AML-193 (cell line): ENCODE measurements at places on chromosomes 11 and 22.

DNA sequence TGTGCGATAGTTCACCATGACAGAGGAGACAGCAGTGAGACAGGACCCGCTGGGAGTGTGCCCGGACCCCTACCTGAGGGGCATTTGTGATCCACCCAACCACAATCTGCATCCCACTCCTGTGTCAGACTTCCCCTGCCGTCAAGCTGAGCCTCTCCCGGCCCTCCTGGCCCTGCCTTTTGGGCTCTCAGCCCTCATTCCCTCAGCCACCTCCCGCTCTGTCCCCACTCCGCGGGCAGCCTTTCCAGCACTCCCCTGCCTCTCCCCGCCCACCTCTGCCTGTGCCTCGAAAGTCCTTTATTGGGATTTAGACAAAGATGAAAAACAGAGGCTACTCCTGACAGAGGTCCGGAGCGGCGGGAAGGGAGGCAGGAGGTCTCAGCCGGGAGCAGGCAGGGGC is 4.2 kb downstream of the NFAM1 start:
- DNase-seq = no peak

DNA sequence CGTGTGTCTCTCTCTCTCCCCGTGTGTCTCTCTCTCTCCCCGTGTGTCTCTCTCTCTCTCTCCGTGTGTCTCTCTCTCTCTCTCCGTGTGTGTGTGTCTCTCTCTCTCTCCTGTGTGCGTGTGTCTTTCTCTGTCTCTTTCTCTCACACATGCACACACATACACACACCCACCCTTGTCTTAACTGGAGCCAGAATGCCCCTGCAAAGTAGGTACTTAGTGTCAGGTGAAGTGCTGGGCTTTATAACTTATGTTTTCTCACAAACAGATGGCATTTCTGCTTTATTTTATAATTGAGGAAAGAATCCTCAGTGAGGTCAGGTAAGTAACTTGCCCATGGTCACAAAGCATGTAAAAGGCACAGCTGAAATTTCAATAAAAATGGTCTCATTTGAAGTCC is 106.0 kb downstream of the CSNK2A3 start:
- no peak for DNase-seq

- DNase-seq = no peak
Observed at GRCh38 chr11:120746836-120747609, 235.5 kb downstream of the GRIK4 start.

GRCh38 chr11:10564696-10565318 is 3.7 kb downstream of the LYVE1 start:
- peak; percentile 32 for DNase-seq

- no peak for DNase-seq
Observed at GRCh38 chr11:2165571-2165970, 4.6 kb upstream of the INS start.

DNA sequence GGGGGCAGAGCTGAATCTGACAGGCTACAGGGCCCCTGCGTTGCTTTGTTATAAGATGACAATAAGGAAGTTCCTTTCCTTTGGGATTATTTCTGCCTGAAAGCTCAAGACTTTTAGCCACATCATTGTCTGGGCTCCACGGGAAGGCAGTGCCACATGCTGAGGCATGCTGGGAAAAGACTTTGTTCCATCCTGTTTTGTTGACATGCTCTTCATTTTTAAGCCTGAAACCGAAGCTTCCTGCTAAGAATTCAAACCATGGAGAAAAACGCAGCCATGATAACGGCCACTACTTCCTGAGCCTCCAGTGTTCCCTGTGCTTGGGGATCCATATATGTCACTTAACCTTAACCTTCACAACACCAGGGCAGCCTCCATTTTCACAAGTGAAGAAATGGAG is 5.5 kb upstream of the TCF20 start:
- no peak for DNase-seq

- no peak for DNase-seq
Observed at GRCh38 chr11:68617925-68618809, 66.2 kb upstream of the GAL start.

- DNase-seq = no peak
Observed at GRCh38 chr11:81987829-81988472, 745.7 kb downstream of the FAM181B start.

DNA sequence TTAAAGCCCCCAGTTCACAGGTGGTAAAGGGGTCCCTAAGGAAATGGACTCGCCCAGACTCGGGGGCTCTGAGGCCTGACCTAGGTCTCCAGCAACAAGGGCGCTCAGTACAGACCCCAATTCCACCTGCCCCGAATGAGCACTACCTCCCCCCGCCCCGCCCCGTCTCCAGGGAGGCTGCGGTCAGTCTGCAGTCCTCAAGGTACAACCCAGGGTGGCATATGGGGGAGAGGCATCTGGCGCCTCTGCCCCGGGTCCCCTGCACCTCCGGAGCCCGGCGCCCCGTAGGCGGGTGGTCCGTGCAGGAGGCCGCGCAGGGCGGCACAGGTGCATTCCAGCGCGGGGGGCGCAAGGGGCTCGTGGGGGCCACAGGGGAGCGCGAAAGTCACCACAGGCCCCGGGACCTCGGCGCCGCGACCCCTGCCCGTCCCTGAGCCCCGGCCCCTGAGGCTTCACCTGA is 361 bp downstream of the CTSD start:
- no peak for DNase-seq

- no peak for DNase-seq
Observed at GRCh38 chr11:112760396-112761059, 200.7 kb upstream of the NCAM1 start.

DNA sequence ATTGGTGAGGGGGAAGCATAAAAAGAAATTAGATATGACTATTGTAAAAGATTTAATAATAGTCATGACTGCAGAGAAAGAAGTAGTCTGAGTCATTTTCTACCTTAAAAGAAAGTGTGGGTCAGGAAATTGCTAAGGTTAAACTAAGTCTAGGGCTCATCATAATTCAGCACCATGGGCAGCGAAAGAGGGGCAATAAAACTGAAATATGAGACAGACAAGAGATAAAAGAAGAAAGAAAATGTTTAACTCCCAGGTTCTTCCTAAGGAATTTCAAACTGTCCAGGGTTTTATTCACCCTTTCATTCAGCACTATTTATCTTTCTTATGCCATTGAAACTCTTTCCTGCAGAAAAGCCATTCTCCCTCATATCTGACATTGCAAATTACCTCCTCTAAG is 114.4 kb upstream of the API5 start:
- no peak for DNase-seq

DNA sequence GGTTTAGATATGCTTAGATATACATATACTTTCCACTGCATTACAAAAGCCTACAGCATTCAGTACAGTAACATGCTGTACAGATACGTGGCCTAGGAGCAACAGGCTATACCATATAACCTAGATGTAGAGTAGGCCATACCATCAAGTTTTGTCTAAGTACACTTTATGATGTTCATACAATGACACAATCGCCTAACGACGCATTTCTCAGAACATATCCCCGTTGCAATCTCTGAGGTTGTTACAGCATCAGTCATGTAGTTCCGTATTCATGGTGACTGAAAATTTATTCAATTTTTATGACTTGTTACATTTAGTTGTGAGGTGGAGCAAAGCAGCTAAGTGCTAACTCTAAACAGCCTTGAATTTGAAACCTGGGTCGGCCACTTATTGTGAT is 6.7 kb downstream of the ZBTB44 start:
- DNase-seq = no peak

DNA sequence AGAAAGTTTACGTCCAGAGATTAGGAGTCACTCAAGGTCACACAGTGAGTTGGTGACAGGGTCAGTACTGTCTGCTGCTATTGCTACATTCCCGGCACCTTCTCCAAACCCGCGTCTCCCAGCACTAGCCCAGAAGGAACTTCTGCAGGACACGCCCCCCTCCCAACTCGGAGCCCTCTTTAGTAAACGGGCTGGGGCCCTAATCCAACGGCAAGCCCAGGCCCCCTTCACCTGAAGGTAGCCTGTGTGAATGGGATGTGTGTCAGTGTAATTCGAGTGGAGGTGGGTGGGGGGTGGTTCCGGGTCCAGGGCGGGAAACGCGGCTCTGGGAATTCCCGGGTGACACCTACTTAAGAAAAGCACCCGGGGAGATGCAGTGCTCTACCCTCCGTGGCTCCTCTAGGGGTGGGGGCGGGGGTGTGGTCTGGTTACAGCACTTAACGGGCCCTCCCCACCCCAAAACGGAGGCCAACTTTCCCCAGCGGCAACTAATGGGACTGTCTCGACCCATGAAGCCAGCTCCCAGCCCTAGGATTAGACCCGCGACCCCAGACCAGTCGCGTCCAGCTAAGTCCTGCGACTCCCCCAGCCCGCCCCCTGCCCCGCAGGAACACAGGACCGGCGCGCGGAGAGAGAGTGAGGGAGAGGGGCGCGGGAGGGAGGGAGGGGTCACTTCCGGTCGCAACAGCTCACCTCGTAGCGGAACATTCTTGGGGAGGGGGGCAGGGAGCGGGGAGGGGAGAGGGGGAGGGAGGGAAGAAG is 468 bp downstream of the PATL1 start:
- peak; percentile 23 for DNase-seq

- DNase-seq = no peak
Observed at GRCh38 chr22:37173709-37174108, 14.3 kb downstream of the C1QTNF6 start.

- DNase-seq = no peak
Observed at GRCh38 chr11:120510406-120511115, 987 bp upstream of the GRIK4 start.

- peak; percentile 55 for DNase-seq
Observed at GRCh38 chr11:67646535-67647336, 3.8 kb downstream of the ACY3 start.

DNA sequence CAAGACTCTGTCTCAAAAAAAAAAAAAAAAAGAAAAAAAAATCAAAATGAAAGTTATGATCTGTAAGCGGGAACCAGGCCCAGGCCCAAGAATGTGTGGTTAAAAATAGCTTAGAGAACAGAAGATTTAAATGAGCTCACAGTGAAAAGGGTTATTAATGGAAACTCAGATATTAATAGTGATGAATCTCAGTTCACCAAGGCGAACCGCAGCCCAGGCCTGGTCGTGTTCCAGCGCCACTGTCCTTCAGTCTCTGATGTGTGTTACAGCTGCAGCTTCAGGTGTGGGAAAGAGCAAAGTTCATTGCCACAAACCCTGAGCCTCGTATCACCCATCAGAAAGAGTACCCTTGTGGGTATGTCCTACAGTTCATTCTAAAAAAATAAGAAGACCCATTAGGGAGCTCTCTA is 107.1 kb downstream of the GAB2 start:
- DNase-seq = no peak

GRCh38 chr11:111450480-111451320 is 61.5 kb downstream of the BTG4 start:
- no peak for DNase-seq

- DNase-seq = no peak
Observed at GRCh38 chr11:86177302-86177701, 67.3 kb upstream of the EED start.

- DNase-seq = no peak
Observed at GRCh38 chr22:49807780-49808708, 19.6 kb downstream of the BRD1 start.

DNA sequence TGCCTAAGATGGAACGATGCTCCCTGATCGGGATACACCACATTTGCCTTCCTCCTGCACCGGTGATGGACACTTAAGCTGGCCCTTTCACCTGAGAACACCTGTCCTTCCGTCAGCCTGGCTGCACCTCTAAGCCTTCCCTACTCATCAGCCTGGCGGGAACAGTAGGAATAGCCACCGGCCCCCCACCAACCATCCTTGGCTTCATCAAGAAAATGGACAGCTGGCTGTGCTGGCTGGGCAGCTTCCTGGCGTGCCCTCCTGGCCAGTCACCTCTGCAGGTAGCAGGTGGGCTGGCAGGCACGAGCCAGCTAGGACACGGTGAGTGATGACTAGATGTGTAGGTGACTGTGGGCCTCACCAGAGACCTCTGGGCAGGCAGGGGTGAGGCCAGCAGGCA is 142.8 kb downstream of the CTTN start:
- DNase-seq = no peak

DNA sequence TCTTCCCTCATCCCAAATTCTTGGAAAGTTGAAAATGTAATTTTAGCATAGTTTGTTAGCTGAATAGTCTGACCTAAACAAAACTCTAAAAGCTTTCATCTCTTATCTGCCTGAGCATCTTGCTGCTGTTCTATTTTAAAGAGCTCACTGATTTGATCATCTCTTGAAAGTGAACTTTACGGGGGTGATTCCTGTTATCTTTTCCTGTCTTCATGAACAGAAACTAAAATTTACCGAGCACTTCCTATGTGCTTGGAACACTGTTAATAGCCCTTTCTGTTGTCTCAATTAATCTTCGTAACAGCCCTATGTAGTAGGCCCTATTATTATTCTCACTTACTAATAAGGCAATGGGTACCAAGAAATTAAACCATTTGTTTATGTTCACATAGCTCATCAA is 12.3 kb downstream of the AMOTL1 start:
- DNase-seq = no peak

DNA sequence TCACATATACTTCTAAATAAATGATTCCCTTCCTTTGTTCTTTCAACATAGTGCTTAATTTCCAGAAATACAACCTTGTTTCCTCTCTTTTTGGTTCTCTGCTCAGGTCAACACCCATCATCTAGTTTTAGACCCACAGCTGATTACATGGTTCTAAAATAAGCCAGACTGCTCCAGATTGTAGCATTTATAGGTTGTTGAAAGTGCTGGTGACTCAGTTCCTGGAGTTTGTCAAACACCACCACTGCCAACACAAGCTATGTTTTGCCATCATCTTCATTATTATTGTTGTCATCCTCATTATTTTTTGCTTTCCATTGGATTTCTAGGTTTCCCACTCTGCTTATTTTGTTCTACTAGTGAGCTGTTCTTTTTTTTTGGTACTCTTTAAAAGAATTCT is 22.3 kb upstream of the MMP20 start:
- DNase-seq = no peak

DNA sequence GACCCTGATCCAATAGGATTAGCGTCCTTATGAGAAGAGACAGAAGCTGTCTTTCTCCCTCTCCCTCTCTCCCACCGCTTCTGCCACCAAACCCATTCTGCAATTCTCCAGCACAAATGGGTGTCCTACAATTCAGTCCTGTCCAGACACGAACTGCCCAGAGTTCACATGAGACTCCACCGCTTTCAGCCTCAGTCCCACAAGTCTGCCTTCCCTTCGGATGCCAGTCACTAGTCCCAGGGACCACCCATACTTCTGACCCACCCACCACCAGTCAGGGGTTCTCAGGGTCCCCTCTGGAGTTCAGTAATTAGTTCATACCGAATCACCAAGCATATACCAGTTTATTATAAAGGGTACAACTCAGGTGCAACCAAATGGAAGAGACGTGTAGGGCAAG is 73.6 kb downstream of the TRIM29 start:
- DNase-seq = no peak

DNA sequence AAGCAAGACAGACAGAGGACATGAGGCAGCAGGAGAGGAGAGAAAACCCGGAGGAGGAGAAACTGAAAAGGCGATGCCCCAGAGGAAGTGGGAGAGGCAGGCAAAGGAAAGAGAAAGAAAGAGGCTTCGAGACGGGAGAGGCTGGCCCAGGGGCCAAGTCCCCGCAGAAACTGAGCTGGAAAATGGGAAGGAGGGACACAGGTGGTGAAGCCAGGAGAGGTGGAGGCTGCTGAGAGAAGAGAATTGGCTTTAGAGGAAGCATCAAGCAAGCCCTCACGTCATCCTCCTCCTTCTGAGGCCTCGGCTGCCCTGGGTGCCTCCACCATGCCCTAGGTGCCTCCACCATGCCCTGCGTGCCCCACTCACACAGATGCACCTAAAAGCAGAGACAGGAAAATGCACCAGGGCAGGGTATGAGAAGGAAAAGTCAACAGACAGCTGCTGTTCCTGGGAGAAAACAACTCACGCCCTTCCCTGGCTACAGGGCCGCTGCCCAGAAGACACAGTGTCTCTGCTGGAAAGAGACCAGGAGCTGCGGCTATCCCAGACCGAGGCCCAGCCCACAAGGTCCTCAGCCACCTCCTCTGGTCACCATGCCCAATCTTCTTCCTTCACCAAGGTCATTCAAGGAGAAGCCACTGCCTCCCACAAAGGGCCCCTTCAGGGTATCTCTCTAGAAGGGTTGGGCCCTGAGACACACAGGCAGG is 14.3 kb downstream of the FXYD6 start:
- DNase-seq = no peak
